Activated CD4-positive, CD25-positive, alpha-beta regulatory T cell treated with anti-CD3 and anti-CD28 coated beads, Interleukin-2, amount 50 U/mL, for 24 hours (primary cell): ENCODE measurements at places on chromosomes 2 and 18.
A peak's percentile ranks its signal among the peaks of the same experiment; 100 is the strongest.

DNA sequence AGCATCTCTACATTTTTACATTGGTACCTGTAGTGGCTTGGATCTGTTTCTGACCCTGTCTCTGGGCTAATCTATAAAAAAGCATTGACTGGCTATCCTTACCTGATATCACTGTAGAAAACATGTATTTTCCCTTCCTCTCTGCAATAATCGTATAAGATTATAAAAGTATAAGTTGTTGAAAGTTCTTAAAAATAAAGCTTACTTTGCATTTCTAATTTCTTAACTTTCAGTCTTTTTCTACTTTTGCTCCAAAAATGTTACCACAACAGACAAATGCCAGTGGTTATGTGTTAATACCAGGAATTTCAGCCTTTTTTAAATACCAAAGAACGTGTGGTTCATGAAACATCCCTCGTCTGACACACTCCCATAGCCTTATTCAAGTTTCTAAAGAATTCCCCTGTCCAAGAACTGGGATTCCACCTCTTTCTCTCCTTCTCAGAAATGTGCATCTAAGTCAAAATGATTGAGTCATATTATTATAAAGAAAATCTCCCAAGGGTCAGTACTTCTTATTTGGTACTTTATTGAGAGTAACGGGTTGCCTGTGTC is 28.5 kb upstream of the ACKR3 start:
- no peak for ATAC-seq

DNA sequence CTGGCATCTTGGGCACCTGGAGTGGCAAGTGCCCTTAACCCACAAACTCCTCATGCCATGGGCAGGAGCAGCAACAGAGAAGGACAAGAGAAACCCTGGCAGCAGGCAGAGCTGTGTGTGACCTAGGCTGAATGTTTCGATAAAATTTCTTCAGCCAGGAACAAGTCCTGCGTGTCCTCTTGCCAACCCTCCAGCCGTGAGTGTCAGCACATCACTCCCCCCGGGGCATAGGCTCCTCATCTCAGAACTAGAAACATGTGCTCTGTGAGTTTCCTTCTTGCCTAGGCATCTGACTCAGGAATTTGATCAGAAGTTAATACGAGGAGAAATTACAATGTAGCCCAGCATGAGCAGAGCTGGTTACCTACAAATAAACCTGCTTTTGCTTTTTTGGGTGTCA is 2.2 kb downstream of the ABCG8 start:
- ATAC-seq, result no peak

- no peak for ATAC-seq
Measured at GRCh38 chr2:62307469-62308389, 111.8 kb downstream of the B3GNT2 start.

DNA sequence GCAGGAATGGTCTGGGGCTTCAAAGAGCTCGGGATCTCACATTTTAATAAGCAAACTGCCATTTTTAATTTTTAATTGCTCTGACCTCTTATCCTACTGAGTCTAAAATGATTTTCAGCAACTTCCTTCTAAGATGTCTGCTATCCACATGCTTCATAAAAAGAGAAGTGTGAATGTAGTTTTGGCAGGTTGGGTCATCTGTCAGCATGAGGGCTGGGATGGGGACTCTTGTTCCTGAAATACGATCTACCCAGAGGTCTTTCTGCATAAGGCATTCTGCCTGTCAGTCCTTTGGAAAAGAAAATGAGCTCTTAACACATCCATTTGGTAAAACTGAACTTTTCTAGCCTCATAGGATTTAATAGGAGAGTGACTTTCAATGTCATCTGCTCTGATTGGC is 252.8 kb upstream of the APCDD1 start:
- no peak for ATAC-seq

- no peak for ATAC-seq
Measured at GRCh38 chr2:618422-618990, 58.7 kb downstream of the TMEM18 start.

DNA sequence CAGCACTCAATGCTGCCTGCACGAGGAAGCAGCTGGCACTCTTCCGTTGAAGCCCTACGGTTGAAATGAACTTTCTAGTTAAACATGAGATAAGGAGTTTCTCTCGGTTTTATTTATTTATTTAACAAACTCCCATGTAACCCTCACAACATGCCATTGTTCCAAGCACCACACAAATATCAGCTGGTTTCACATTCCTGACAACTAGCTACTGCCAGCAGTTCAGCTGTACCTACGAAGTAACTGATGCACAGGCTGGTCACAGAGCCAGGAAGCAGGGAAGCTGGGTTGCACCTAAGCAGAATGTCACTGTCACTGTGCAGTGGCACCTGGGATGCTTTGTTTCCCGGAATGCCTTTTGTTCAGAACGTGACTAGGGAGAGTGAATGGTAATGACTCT is 18.1 kb downstream of the TIMM21 start:
- no peak for ATAC-seq

DNA sequence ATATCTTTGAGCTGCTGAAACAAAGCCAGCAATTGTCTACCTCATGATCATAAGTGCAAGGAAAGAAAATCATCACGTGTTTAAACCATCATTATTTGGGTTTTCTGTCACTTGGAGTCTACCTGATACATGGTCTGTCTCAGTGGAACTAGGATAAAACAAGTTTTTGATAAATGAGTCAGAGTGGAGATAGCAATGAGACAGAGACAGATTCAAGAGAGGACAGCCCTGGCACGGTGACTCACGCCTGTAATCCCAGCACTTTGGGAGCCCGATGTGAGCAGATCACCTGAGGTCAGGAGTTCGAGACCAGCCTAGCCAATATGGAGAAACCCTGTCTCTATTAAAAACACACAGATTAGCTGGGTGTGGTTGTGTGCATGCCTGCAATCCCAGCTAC is 93.8 kb downstream of the PMAIP1 start:
- ATAC-seq, result no peak

DNA sequence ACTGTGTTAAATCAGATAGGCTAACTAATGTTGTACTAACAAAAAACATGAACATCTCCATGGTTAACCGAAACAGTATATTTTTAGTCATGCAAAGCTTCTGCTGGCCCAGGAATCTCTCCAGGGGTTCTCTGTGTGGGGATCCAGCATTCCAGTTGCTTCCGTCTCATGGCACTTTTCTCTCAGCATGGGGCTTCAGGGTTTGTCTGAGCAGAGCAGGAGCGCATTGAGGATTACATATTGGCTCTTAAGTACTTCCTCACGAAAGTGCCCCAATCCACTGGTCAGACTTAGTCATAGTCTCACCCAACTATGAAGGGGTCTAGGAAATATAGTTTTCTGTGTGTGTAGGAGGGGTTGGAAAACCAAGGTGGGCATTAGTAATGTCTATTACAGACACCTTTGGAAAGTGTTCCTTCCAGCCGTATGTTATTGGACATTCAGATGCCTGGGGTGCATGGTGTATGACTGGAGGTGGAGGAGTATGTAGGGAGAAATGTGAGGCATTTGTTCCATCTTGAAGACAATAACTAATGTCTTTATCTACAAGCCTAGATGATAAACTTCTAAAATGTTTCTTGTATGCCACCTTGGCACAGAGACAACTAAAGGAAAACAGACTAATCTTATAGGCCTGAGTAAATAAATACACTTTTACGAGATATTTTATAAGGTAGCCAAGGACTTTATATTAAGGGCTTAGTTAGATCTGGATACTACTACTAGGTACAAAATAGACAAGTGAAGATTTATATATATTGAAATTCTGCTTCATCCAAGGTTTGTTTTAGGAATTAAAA is 123.8 kb upstream of the ZEB2 start:
- no peak for ATAC-seq

DNA sequence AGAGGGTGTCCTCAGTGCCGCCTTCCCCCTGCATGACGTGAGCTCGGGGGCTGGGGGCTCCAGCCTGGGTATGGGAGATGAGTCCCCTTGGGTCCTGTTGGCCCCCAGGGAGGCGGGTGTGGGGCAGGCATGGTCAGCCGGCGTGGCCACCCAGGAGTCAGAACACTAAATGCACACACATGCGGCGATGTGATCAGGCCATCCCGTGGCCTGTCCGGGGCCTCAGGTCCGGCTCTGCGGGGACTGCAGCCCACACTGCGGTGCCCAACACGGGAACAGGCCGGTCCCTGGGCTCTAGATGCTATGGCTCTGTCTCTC is 13.8 kb downstream of the ANO7 start:
- no peak for ATAC-seq

GRCh38 chr2:197615016-197615652 is 60.3 kb downstream of the RFTN2 start:
- no peak for ATAC-seq

GRCh38 chr2:28976584-28976983 is 4.5 kb upstream of the TOGARAM2 start:
- ATAC-seq, result no peak

DNA sequence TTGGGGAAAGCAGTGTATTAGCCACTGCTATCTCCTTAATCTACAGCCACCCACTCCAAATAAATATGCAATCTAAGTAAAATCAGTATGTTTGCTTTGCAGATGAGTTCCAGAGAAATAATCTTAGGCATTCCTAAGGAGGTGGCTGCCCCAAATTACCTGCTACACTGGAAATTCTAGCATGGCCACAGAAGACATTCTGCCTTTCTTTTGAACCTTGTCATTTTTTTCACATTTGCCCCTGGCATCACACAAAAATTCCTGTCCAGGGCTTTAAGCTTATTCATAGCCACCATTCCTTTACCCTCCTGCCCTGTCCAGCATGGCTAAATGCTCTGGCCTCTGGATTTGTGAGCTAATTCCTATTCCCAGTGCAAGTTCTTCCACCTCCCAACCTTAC is 36.8 kb upstream of the FAM124B start:
- no peak for ATAC-seq

DNA sequence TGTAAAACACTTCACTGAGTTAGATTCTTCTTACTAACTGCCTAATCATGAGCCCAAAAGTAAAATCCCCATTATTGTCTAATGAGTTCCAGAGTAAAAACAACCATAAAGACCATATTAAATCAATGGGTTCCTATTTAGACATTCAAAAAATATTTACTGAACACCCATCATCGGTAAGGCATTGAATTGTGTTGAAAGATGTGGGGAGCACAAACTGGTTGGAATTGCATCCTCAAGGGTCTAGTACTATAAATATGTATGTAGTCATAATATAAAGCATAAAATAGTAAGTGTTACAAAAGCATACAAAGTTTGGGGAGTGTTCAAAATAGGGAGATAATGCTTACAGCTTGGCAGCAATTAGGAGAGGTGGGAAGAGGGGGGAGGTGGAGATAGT is 3.0 kb upstream of the MARCHF4 start:
- no peak for ATAC-seq

DNA sequence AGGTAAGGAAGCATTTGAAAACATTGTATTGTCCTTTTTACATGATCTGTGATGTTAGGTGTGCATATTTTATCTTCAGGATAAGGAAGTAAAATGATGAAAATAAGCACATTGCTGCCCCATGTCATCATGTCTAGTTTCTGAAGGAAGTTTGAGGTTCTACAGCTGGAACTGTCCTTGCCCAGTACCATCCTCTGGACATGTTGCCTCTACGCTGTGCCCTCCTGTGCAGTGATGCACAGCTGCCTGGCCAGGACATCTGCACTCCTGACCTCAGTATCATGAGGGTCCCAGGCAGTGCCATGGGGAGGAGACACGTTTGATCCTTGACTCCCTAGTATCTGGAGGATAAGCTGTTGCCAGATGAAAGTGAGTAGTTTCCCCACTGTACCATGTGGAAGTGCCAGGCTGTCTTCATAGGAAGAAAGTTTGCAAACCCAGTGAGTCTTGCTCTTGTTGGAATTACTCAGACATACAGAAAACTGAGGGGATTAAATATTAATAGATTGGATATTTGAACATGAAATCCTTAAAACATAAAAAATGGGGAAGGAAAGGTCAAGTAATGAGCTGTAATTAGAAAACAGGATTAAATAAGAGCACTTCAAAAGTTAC is 9.5 kb downstream of the ALKAL2 start:
- no peak for ATAC-seq

DNA sequence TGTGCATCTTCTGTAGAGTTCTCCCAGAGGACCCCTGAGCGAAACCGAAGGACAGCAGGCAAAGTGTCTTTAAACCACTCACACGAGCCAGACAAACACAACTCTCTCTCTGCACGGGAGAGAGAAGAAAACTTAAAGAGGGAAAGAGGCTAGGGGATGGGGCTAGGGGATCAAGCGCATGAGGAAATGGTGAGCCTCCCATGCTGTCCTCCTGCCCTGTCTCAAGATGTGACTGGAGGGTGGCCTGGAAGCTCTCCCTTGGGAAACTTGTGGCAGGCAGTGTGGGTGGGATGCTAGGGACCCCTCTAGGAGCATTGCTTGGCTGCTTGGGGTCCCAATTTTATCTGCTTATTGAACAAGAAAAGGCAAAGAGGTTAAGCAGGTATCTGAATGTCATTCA is 44.5 kb downstream of the CYP26B1 start:
- no peak for ATAC-seq

DNA sequence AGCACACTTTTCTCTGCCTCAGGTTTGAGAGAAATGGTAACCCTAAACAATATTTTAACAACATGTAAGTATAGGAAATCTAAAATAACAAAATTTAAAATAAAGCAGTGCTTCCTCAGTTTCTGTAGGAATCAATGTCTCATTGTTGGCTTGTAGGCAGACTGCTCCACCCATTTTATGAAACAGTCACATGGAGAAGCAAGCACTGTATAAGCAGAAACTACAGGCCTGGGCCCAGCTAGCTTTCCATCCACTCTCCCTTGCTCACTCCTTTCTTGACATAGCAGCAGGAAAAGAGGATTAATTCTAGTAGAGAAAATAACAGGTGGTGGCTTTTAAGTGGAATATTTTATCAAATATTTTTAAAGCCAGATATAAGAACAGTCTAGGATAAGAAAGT is 97.2 kb downstream of the PLEKHM3 start:
- no peak for ATAC-seq

- no peak for ATAC-seq
Measured at GRCh38 chr2:169452080-169452479, 27.2 kb upstream of the BBS5 start.

DNA sequence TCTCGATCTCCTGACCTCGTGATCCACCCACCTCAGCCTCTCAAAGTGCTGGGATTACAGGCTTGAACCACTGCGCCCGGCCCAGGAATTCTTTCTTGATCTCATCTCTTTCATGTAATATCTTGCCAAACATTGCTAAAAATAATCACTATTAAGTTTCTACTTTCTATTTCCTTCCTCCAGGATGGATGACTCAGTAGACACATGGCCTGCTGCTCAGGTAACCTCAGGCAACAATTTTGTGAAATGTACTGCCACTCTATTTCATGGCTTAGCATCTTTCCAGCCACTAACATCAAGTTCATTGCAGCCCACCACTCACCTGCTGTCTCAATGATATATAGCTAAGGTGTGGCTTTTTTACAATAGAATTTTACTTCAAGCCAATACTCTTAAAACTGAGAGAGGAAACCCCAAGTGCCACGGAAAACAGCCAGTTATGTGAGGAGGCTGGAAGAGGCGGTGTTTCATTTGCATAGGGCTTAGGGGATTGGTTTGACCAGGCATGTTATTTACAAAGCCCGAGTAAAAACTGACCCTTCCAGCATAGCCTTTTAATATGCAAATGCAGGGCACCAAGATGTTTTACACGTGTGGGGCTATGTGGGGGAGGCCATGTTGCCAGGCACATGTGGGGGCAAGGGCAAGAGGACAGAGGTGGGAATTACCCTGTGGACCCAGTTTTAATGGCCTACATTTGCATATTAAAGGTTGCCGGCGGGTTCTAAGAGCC is 11.3 kb upstream of the SUMO1 start:
- ATAC-seq, result no peak

GRCh38 chr18:11994703-11995444 is 13.6 kb downstream of the IMPA2 start:
- ATAC-seq, result no peak

GRCh38 chr2:129004485-129004884 is 685.8 kb upstream of the HS6ST1 start:
- no peak for ATAC-seq

GRCh38 chr2:165745916-165746315 is 48.1 kb downstream of the GALNT3 start:
- ATAC-seq, result no peak

GRCh38 chr2:85266146-85267041 is 61.4 kb downstream of the TGOLN2 start:
- peak; percentile 62 for ATAC-seq
